ENCODE measurements at places on chromosomes 1 and 21. TPM values are rescaled to one million over a fixed set of nuclear protein-coding genes. Genes with fewer than 3 reads are reported as not detected.

GRCh38 chr1:229557913-229558414 lies 543 bp downstream of the ABCB10 start:
- peak overlapping the region; percentile 82 for H3K4me3 ChIP-seq
- H3K27me3 ChIP-seq, result no peaks in the 10 kb centered on the region
- peak overlapping the region; percentile 93 for H3K27ac ChIP-seq
- DNase-seq, result peak; percentile 75

DNA sequence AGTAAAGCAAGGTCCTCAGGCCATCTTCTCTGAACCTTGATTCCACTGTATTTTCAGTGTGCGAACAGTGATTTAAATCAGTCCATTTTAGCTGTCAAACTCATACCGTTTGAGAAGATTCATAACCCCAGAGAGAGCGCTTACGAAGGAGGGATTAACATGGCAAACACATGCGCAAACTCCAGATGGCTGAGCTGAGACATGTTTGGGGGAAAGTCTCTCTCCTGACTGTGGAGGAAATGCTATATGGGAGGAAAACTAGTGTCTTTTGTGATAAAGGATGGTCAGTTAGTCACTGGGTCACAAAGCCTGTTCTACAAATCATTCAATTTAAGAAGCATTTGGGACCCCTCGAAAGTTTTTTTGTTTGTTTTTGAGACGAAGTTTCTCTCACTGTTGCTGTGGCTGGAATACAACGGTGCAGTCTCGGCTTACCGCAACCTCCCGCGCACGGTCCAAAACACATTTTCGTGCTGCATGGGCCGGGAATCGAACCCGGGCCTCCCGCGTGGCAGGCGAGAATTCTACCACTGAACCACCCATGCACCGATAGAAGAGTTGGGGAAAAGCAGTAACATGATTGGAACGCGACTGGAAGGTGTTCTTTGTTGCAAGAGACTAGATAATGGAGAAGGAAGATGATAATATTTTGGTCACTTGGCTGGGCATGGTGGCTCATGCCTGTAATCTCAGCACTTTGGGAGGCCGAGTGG lies 58.4 kb upstream of the CXADR start:
- peaks cover 7% of the 10 kb centered on the region for H3K4me1 ChIP-seq
- H3K27ac ChIP-seq, result no peak overlapping the region
- no peaks in the 10 kb centered on the region for H3K36me3 ChIP-seq
- no peak for DNase-seq

GRCh38 chr1:52552236-52552504 lies 722 bp downstream of the TUT4 start:
- peak overlapping the region; percentile 92 for H3K27ac ChIP-seq
- no peaks in the 10 kb centered on the region for H3K36me3 ChIP-seq
- H3K4me3 ChIP-seq, result peak overlapping the region; percentile 99

- H3K27ac ChIP-seq, result no peak overlapping the region
Observed at GRCh38 chr1:166283190-166283589, 116.4 kb upstream of the FAM78B start.

DNA sequence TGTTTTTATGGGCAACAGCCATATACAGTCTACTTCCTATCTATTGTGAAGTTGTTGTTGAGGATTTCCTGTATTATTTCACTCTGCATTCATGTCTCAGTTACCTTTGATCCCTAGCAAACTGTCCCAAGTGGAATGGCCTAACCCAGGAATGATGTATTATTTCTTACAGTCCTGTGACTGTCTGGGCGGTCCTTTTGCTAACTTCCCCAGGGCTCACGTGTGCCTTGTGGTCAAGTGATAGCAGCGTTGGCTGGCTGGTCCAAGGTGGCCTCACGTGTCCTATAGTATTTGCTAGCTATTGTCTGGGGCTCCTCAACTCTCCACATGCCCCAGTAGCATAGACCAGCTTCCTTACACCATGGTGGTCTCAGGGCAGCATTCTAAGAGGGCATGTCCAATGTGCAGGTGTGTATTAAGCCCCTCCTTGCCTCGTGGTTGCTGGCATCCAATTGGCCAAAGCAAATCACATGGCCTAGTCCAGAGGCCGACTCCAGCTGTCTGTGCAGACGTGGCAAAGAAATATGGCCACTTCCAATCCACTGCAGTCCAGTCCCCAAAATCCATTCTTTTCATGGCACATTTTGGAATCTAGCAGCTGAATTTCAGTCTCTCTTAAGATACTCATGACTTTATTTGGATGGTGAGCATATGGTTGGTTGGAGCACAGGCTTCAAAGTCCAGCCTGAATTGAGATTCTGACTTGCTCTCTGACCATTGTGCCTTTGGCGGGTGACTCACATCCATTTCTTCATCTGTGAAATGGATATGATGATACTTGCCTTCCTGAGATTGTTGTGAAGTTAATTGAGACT lies 94.1 kb downstream of the GALNT2 start:
- no peak overlapping the region for H3K4me3 ChIP-seq
- no peak overlapping the region for H3K27ac ChIP-seq
- DNase-seq, result no peak
- H3K4me1 ChIP-seq, result peaks cover 16% of the 10 kb centered on the region
- H3K36me3 ChIP-seq, result no peaks in the 10 kb centered on the region

DNA sequence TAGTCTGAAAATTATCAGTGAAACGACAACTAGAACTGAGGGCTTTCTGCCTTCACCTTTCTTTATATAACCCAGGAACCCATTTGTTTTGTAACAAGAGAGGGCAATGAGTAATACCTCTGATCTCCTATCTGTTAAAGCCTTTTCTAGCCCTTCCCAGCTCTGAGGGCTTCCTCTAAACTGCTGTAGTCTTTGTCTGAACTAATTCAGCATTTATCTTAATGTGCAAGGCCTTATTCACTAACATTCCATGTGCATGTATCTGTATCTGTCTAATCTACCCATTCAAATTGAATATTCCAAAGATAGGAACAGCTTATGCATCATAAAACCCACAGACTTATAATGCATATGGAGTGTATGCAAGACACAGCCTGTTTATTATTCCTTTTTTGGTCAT lies 167.1 kb downstream of the LYPLAL1 start:
- no peaks in the 10 kb centered on the region for H3K4me1 ChIP-seq
- no peaks in the 10 kb centered on the region for H3K36me3 ChIP-seq
- H3K27me3 ChIP-seq, result no peaks in the 10 kb centered on the region
- H3K27ac ChIP-seq, result no peak overlapping the region

- peaks cover 6% of the 10 kb centered on the region for H3K36me3 ChIP-seq
- H3K27ac ChIP-seq, result no peak overlapping the region
- H3K4me3 ChIP-seq, result no peak overlapping the region
- no peaks in the 10 kb centered on the region for H3K4me1 ChIP-seq
Observed at GRCh38 chr1:88935522-88936222, 44.3 kb upstream of the GTF2B start.

DNA sequence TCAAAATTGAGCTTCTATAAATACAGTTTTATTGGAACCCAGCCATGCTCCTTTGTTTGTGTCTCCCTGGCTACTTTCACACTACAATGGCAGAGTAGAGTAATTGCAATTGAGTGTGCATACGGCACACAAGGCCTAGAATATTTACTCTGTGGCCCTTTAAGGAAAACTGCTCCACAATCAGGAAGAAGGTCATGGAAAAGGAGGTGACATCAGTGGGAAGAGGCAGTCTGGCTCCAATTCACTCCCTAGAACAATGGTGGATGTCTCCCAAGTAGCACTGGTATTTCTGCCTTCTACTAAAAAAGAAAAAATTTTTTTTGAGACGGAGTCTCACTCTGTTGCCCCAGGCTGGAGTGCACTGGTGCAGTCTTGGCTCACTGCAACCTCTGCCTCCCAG lies 51.3 kb downstream of the KRTAP19-8 start:
- H3K36me3 ChIP-seq, result no peaks in the 10 kb centered on the region
- H3K4me3 ChIP-seq, result no peak overlapping the region
- no peak for DNase-seq
- no peaks in the 10 kb centered on the region for H3K27me3 ChIP-seq

DNA sequence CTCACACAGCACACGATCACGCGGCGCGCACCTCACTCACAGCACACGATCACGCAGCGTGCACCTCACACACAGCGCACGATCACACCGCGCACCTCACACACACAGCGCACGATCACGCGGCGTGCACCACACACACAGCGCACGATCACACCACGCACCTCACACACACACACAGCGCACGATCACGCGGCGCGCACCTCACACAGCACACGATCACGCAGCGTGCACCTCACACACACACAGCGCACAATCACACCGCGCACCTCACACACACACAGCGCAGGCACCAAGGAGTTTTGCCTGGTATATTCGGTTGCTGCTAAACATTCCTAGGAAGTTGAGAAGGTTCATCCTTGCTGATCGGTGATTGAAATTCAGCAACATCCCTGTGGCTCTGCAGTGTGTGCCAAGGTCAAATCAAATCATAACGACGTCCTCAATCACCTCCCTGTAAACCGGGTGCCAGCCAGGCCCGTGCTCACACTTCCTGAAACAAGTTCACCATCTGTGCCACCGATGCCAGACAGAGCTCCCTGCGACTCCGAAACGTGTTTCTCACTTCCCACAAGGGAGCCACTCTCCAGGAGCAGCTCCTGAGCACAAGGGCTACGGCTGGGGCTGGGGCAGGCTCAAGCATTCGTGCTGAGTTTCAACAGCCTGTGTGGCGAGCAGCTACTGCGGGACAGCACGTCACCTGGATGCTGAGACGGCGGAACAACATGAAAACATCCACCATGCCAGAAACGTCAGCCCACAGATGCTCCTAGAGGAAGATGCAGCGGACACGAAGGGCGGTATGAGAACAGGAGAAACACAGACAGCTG lies 30.2 kb downstream of the WDR4 start:
- no peak overlapping the region for H3K27ac ChIP-seq
- H3K4me3 ChIP-seq, result no peak overlapping the region
- no peak for DNase-seq
- H3K27me3 ChIP-seq, result no peaks in the 10 kb centered on the region
- H3K36me3 ChIP-seq, result peaks cover 84% of the 10 kb centered on the region

GRCh38 chr1:53467391-53467790 lies 8.2 kb downstream of the DMRTB1 start:
- H3K27me3 ChIP-seq, result no peaks in the 10 kb centered on the region
- no peaks in the 10 kb centered on the region for H3K4me1 ChIP-seq
- H3K4me3 ChIP-seq, result no peak overlapping the region

The IVL gene
- not detected for total RNA-seq

The CYP4A22 gene
- 1.4 TPM for total RNA-seq

The S1PR1 gene
- 19.8 TPM for total RNA-seq
